ENCODE measurements at places on chromosomes 13 and 19. TPM values are rescaled to one million over a fixed set of nuclear protein-coding genes. Genes with fewer than 3 reads are reported as not detected.

KCNRG gene
- 0.60 TPM for total RNA-seq

SOX1 gene
- not detected for total RNA-seq

TEX29 gene
- not detected for total RNA-seq

ZNF100 gene
- total RNA-seq, result 3.7 TPM

SPRYD7 gene
- total RNA-seq, result 6.0 TPM

DMKN gene
- total RNA-seq, result 5,774 TPM

DNA sequence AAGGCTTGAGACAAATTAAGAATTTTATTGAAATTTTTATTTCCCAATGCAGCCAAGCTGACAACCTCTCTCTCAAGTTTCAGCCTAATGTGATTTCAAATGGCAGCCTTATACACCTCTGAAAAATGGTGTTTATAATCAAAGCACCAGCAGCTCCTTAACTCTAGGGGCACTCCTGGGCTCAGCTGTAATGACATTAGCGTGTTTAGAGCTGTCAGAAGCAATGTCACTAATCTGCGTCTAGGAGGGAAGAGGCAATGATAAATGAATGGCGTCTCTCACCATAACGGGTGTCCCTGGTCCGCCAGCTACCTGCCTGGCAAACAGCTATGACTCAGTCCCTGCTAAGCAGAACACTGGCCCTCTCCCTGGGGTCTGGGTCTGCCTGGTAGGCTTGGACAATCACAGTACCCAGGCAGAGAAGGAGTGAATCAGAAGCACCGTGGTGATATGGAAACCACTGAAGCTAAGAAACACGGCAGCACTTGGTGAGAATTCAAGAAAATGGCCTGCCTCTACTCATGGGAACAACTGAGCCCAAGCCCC lies 131.8 kb upstream of the VSTM2B start:
- no peak for DNase-seq

DNA sequence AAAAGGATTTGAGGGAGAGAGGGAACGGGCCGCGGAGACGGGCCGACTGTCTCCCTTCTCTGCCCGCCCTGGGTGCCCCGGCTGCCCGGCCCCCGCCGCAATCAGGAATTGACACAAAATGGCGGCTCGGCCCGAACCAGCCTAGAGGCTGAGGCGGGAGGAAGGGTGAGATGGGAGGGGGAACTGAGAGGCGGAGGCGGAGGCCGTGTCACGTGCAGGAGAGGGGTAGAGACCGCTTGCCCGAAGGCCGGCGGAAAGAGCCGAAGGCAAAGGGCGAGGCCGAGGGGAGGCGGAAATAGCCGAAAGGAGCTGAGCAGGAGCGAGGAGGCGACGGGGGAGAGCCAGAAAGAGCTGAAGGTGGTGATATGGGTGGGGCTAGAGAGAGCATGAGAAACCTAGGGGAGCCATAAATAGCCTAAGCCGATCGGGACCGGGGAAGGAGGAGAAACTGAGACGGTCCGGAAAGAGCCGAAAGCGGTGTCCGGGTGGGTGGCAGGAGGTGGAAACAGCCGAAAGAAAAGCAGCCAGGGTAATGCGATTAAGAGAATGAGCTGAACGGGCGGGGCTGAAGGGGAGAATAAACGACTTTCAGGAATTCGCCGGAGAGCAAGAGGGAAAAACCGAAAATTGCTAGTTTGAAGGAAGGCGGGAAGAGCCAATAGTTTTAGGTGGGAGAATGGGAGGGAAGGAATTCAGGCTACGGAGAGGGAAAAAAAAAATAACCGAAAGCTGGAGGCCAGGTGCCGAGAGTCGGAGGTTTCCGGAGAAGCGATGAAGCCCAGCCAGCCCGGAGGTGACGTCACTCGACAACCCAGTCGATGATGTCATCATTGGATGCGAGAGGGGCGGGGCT lies at the start of gene ZC3H4:
ZC3H4 (minus strand) TSS at position 780 of the 853 bp plus-strand sequence. CDS start 1,192 bp downstream, outside the sequence.
- peak; percentile 99 for DNase-seq

DNA sequence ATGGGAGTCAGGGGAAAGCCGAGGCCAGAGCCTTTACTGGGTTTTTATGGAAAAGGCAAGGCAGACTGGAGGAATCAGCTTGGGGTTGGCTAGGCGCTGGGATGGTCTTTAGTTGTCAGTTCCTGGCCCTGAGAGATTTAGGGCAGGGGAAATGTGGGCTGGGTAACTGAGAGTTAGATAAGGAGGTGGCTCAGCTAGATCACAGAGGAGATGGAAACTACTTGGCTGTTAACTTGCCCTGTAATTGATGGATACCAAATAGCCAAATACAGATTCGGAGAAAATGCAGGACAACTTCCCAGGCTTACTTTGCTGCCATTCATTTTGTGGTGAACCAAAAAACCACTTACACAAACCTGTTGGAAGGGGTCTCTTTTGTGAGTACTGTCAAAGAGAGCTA lies 54.0 kb downstream of the LRCH1 start:
- no peak for DNase-seq

DNA sequence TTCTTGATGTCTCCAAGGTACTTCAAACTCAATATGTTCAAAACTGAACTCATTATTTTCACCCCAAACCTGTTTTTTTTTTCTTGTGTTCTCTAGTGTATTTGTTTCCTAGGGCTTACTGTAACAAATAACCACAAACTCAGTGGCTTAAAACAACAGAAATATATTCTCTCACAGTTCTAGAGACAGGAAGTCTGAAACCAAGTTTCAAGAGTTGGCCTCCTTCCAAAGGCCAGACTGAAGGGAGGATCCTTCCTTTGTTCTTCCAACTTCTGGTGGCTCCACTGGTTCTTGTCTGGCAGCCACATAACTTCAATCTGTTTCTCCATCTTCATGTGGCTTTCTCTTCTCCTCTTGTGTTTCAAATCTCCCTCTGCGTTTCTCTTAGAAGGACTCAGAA lies 62.0 kb upstream of the PDCD5 start:
- no peak for DNase-seq

GRCh38 chr13:85666356-85666755 lies 132.9 kb downstream of the SLITRK6 start:
- no peak for DNase-seq

DNA sequence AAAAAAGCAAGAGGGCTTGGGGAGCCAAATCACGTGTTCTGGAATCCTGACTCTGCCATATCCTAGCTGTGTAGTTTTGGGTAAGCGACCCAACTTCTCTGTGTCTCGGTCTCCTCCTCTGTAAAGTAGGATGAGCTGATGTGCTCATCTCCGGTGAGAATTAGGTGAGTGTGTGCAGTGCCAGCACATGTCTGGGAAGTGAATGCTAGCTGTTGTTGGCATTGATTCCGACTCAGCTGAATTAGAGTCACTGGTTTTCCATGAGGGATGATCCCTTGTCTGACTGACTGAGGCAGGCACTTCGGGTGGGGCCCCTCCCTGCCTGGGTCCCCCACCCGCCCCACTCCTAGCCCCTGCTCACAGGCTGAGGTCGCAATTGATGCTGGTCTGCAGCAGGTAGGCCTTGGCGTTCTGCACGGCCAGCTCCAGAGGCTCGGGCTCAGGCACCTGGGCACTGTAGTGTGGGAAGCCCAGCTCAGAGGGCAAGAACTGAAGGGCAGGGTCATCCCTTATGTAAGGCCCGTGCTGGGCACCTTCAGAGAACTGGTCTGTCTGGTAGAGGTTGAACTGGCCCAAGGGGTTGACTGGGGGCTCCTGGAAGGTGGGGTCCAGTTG lies 835 bp downstream of the RSPH6A start:
- no peak for DNase-seq

DNA sequence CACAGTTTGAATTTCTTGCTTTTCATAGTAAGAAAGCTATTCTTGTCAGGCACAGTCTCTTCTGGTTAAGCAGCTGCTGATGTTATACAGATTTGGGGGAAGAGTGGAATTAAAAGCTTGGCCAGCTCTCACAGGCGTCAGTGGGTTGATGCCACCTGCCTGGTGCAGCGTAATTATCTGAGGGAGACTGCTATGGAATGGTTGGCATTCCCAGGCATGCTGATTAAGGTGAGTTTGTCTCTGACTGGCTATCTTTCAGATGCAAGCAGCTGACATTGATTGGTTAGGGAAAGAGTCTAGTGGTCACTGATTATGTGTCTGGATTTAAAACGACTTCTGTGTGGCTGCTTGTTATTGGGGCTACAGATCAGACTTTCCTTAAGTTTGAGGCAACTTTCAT lies 948.4 kb downstream of the UQCRFS1 start:
- DNase-seq, result no peak

- no peak for DNase-seq
Observed at GRCh38 chr13:20822406-20822805, 48.6 kb upstream of the EEF1AKMT1 start.

- DNase-seq, result no peak
Observed at GRCh38 chr13:110254751-110255553, 52.0 kb downstream of the COL4A1 start.

DNA sequence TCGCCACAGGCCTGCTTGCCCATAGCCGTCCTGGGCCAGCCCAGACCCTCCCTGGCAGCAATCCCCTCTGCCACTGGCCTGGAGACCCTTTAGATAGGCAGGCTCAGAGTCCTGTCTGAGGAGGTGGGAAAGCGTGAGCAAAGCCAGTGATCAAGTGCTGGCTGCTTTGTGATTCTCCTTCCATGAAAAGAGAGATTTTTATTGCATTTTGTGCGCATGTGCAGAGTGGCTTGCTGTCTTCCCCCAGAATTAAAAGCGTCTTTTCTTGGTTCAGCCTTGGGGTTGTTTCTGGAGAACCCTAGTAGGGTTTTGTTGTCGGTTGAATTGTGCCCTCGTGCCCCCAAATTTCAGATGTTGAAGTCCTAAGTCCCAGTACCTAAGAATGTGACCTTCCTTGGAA lies 44.9 kb upstream of the DCT start:
- DNase-seq, result no peak

DNA sequence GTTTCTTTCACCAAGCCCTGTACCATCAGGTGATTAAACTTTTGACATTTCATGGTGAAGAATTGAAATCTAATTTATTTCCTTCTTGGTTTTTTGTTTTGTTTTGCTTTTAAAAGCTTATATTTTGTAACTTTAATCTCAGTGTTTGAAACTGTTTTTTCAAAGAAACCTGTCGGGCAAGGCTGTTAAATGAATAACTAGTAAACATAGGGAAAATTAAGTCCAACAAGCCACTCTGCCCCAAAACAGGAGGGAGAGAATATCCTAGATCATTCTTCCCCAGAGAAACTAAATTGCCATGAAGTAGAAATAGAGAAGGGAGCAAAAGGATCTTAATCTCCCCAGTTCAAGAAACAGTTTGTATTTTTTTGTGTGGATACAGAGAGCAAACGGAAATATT lies 98.2 kb downstream of the FREM2 start:
- DNase-seq, result no peak

DNA sequence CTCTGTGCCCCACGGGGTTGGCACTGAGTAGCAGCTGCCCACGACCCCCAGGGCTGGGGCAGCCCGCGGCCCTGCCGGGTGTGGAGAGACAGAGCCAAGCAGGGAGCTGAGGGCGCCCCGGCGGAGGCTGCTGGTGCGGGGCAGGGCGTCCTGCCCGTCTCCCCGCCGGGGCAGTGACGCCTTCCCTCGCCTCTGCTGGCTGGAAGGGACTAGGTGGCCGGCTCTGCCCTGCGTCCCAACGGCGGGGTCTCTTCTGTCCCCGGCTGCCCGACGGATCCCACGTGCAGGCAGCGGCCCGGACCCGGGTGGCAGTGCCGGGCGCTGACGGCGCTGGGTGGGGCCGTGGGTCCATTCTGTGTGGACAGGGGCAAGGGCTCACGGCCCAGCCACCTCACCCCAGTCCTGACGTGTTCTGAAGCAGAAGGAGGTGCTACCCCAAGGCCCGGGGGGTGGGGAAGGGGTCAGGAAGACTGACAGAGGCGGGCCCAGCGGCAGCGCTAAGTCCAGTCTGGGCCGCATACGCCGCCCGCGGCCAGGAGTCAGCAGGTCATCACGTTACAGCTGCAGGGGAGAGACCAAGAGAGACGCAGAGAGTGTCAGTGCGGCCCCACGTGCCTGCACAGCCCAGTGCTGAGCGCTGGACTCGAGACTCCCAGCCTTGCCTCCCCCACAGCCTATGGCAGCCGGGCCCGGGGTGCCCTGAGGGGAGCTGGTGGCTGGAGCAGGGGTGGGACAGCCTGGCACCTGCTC lies 15.1 kb upstream of the PLPP2 start:
- DNase-seq, result no peak

- DNase-seq, result peak; percentile 85
Observed at GRCh38 chr19:1172353-1173158, 1.5 kb downstream of the SBNO2 start.

- no peak for DNase-seq
Observed at GRCh38 chr13:113394339-113394640, 30.4 kb upstream of the GRTP1 start.

- no peak for DNase-seq
Observed at GRCh38 chr19:11171144-11171543, 15.6 kb upstream of the SPC24 start.

Measured in suprapubic skin (tissue), 4 donors.